LHCN-M2 (cell line): ENCODE measurements at places on chromosomes 2 and 18.

DNA sequence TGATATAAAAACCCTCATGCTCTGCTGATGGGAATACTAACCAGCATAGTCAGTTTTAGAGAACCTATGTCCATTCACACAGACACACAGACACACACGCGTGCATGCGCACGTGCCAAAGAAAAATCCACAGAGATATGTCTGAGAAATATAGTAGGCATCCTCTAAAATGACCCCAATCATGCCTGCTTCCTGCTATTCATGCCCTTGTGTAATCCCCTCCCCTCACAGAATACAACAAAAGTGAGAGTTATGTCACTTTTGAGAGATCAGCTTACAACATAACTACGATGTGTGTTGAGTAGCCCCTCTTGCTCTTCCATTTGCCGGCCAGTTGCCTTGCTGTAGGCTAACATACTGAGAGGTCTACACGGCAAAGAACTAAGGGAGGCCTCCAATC, 121.3 kb downstream of the DYM start:
- no peak for DNase-seq

- no peak for DNase-seq
Measured at GRCh38 chr2:38650717-38651116, 15.2 kb upstream of the GALM start.

DNA sequence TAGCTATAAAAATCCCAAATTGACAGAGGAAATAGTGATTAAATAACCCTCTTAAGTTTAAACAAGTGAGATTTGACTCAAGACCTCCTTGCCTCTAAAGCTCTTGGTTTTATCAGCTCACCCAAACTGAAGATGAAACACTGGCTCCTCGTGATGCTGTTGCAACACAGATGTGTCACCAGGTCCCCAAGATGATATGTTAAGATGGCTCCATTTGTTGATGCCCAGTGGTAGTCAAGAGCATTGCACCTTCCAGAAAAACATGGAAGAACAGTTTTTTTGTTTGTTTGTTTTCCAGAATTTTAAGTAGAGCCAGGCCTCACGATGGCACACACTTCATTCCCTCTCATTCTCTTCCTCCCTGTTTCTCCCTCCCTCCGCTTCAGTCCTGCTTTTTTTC, 399.8 kb downstream of the TXNL1 start:
- peak; percentile 28 for DNase-seq

GRCh38 chr2:231181860-231182512, 16.4 kb upstream of the ARMC9 start:
- peak; percentile 93 for DNase-seq

DNA sequence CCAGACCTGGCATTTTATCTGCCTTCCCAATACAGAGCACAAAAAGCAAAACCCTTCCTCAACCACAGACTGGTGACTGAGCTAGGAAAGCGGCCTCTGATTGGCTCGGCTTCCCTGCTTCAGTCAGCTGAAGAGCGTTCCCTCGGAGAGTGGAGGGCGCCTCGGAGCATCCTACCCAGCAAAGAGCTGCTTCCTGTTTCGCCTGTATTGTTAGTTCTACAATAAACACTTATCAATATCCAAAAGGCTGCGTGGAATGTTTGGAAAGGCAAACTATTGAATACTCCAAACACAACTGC, 125.0 kb downstream of the CACNB4 start:
- peak; percentile 23 for DNase-seq
